Choroid plexus epithelial cell (primary cell): ENCODE measurements at places on chromosomes 3 and 15.

DNA sequence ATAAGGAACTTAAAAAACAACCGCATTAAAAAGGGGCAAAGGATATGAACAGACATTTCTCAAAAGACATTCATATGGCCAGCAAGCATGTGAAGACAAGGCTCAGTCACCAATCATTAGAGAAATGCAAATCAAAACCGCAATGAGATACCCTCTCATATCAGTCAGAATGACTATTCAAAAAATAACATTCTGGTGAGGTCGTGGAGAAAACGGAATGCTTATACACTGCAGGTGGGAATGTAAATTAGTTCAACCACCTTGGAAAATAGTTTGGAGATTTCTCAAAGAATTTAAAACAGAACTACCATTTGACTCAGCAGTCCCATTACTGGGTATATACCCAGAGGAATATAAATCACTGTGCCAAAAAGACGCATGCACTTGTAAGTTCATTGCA is 496.6 kb upstream of the SGO1 start:
- peak; percentile 7 for DNase-seq

DNA sequence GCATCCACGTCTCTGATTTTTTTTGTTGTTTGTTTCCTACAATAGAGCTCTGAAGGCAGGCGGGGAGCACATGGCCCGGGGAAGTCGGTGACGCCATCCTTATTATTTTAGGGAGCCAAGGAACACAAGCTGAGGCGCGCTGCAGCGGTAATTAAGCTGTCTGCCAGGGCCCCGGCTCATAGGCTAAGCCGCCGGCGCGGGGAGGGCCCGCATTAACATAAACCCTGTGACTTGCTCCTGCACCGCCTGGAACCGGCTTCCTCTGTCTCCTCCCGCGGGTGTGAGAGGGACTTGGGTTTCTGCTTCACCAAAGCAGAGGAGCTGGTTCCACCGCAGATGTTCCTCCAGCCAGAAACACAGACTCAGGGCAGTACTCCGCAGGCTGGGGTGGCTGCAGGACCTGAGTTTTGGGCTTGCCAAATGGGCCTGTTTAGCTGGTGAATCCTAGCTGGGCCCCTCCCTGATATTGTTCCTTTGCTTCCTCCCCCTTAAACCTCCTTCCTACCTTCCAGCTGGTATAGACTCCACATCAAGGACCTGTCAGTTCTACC is 25.3 kb downstream of the ANP32A start:
- DNase-seq = peak; percentile 85

- no peak for DNase-seq
These were observed 819.1 kb downstream of the TUSC7 start for GRCh38 chr3:117528688-117529087.

GRCh38 chr3:99534951-99535704 is 103.3 kb upstream of the COL8A1 start:
- DNase-seq = peak; percentile 95

DNA sequence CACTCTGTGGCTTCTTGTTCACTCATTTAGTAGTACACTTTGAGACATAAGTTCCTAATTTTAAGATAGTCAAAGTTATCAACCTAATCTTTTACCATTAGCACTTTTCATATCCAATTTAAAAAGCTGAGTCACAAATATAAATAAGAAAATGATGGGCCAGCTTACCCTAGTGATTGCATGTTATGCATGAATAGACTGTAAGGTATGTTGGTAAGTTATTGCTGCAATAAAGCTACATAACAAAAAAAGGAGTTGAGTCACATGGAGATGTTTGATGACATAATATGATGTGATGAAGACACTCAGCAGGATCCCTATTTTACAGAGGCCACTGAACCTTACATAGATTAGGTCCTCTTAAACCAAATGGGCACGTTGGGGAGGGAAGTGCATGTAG is 161.3 kb downstream of the OCA2 start:
- no peak for DNase-seq

GRCh38 chr3:77546246-77546645 is 506.3 kb downstream of the ROBO2 start:
- DNase-seq = no peak

DNA sequence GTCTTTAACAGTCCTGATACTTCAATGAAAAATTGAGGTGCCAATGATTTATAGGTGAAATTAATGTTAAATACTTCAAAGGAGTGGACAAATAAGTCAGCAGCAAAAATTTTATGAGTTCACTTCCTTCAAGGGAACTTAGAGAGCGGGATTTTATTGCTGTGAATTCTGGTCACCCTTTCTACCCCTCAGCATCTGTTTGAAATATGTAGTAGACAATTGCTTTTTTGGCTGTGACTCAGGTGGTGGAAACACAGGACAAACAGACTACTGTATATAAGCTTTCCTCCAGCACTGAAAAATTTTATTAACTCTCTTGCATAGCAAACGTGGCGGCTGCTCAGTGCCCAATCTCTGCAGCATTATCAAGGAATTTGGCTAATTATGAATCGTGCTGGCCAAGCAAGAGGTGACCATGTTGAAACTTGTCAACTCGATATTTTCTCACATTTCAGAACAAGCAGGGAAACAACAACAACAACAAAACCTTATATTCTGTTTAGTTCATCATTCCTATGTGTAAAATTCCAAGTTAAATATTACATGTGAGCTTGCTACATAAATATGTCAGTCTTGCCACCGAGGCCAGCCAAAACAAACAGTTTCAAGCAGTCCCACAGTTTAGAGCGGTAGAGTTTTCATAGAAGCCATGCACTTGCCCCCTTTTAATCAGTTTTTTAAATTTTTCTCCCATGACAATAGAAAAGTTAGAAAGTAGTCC is 420.2 kb downstream of the FOXP1 start:
- peak; percentile 82 for DNase-seq

DNA sequence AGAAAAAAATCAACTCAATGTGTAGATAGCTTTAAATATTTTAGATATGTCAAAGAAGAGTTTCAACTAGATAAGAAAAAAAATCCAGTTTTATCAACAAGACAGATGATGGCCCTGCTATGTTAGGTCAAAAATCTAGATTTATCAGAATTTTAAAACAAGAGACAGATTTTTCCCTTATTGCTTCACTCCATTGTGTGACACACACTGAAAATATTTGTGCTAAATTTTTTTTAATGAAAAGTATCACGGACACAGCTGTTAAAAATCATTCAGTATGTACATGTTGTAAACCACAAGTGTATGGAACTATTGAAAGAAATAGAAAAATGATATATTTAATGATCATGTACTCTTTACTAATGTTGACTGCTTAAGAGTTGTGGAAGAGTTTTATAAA is 43.6 kb downstream of the FOXB1 start:
- DNase-seq = peak; percentile 7

DNA sequence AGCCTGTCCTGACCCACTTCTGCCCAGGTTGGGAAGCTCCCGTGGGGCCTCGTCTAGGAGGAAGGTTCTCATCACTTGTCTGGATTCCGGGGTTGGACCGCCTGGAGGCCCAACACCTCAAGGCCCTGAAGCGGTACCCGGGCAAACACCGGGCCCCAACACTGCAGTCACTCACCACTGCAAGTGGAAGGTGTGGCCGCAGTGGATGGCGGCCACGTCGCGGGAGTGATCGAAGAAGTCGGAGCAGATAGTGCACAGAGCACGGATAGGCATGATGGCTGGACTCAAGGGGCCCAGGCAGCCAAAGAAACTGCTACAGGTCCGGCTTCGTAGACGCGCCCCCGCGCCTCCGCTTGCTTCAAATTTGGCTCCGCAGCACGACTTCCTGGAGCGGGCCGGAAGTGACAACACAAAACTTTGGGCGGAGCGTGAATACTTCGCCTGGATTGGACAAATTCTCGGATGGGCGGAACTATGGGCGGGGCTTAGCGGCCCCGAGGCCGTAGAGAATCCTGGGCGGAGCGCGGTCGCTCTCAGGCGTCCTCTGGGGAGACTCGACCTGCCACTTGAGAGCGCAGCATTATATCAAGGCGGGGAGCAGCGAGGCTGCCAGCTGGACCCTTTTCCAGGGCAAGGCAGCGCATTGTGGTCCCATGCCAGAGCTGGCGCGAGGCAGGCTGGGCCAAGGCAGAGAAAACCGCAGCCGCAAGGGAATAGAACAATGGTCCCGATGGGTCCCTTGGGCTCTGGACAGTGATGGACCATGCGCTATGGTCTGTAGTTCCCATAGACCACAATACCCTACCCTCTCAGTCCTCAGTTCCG is at the start of gene TRAIP:
Gene TRAIP, minus strand, starts transcription at position 384 of the 825 bp plus-strand sequence. Its CDS starts 111 bp downstream, at position 273.
- DNase-seq = peak; percentile 91

GRCh38 chr3:38022301-38022700 is 7.1 kb downstream of the PLCD1 start:
- DNase-seq = no peak

DNA sequence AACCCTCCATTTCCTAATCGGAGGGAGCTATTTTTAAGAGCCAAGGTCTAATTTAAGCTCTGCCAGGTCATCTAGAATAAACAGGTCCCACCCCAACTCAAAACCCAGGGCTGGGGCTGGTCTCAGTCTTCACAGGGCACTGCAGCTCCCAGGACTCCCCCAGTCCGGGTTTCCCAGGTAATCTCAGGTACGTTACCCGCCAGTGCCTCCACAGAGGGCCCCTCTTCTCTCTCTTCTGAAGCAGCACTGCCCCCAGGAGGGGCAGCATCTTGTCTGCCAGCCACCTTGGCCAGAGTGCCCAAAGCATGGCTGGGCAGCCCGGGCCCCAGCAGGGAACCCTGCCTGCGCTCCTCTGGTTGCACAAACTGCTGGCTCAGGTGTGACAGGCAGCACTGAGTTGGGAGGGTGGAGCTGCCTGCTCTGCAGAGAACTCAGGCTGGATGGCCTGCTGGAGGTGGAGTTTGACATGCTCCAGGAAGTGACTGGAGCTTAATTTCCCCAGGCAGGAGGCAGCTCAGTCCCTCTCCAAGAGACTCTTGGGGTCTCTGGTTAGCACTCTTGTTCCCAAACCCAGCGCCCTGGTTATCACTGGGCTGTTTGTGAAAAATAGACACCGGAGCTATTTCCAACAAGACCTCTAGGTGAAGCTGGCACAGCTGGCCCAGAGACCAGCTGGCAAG is at the start of gene PLA2G4F:
Gene PLA2G4F, minus strand, starts transcription at position 394 of the 680 bp plus-strand sequence. Its CDS starts 87 bp downstream, at position 307.
- DNase-seq = no peak
